Transverse colon (tissue), 4 donors: ENCODE measurements at places on chromosomes 2 and 18. TPM values are rescaled to one million over a fixed set of nuclear protein-coding genes. Genes with fewer than 3 reads are reported as not detected.
A peak's percentile ranks its signal among the peaks of the same experiment; 100 is the strongest.

GRCh38 chr2:163441603-163442002 lies 294.2 kb downstream of the FIGN start:
- DNase-seq: no peak
- H3K27ac ChIP-seq: no peak overlapping the region
- no peaks in the 10 kb centered on the region for H3K27me3 ChIP-seq
- no peaks in the 10 kb centered on the region for H3K4me1 ChIP-seq
- no peaks in the 10 kb centered on the region for H3K36me3 ChIP-seq
- H3K4me3 ChIP-seq: no peak overlapping the region

GRCh38 chr2:167616997-167617396 lies 630.4 kb downstream of the STK39 start:
- H3K36me3 ChIP-seq: no peaks in the 10 kb centered on the region
- no peak for DNase-seq
- H3K4me3 ChIP-seq: no peak overlapping the region
- no peaks in the 10 kb centered on the region for H3K27me3 ChIP-seq
- H3K4me1 ChIP-seq: no peaks in the 10 kb centered on the region

DNA sequence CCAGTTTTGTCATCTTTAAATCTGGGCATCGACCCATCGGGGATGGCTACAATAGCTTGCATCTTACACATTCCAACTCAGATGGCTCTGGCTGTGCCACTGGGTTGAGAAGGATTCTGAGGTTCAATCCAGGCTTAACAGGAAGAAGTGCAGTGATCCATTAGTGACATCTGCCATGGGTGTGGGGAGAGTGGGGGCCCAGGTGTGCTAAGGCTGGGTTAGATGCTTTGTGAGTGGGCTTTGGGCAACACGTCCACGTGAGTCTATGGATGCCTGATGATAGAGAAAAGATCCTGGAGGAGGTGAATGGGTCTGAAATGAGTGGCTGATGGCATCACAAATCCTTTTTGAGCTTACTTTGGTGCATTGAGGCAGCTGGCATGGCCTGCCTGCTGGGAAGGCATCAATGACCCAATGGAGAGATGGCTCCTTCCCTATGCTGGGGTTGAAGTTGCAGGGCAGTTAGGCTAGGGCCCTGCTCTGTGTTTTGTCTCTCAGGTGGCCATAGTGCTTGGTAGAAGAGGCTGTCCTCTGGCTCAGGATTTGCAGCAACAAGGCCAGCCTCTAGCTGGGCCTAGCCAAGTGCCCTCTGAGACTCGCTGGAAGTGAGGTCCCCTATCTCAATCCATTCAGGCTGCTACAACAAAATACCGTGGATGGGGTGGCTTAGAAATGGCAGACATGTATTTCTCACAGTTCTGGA lies 56.7 kb downstream of the HS1BP3 start:
- no peak overlapping the region for H3K4me3 ChIP-seq
- DNase-seq: peak; percentile 3
- H3K36me3 ChIP-seq: no peaks in the 10 kb centered on the region
- H3K4me1 ChIP-seq: peaks cover 25% of the 10 kb centered on the region
- H3K27me3 ChIP-seq: no peaks in the 10 kb centered on the region

GRCh38 chr2:171389325-171389724 lies 44.5 kb downstream of the METTL8 start:
- no peak overlapping the region for H3K27ac ChIP-seq
- DNase-seq: no peak
- no peaks in the 10 kb centered on the region for H3K27me3 ChIP-seq
- no peak overlapping the region for H3K4me3 ChIP-seq
- H3K36me3 ChIP-seq: no peaks in the 10 kb centered on the region
- no peaks in the 10 kb centered on the region for H3K4me1 ChIP-seq

DNA sequence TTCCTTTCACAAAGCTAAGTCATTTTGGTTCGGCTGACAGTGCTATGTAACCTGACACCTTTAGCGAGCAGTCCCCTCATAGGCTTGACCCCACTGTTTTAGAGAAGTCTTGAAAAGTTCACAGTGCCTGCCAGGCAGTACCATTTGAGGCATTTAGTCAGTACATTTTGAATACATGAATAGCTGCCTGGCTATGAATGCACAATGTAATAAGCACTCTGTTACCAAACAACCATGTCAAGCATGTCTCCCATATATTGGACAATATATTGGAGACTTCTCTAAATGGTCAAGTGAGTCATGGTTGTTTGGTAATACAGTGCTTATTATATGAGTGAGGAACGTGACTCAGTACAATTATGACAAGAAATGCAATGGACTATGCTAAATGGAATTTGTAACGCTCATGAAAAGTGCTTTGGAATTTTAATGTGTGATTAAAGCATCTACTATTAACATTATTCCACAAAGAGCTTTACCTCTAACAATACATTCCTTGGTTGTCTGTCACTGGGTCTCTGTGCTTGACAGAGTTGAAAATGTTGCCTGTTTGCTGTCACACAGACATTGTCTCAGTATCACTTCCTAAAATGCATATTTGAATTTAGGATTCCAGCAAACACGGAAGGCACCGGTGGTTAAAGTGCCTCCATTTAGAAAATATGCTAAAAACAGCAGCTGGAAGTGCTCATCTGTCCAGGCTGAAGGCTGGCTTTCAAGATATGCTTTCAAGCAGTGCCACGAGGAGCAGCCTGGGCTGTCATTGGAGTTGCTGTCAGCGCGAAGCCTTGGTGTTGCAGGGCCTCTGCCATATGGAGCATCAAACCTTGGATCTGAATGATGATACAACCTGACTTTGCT lies 458.6 kb downstream of the FBXO15 start:
- H3K27ac ChIP-seq: no peak overlapping the region
- H3K27me3 ChIP-seq: no peaks in the 10 kb centered on the region
- H3K4me3 ChIP-seq: no peak overlapping the region
- H3K36me3 ChIP-seq: no peaks in the 10 kb centered on the region
- no peak for DNase-seq

KIF5C gene
- total RNA-seq: 2.5 TPM

ZNF521 gene
- total RNA-seq: 29.5 TPM
